ENCODE measurements at places on chromosomes 16 and 17. TPM values are rescaled to one million over a fixed set of nuclear protein-coding genes. Genes with fewer than 3 reads are reported as not detected.

- peak; percentile 50 for DNase-seq
Measured at GRCh38 chr17:82775001-82775823, 23.3 kb downstream of the TBCD start.

GSE1 gene
- total RNA-seq: 25.2 TPM

- peak; percentile 91 for DNase-seq
Measured at GRCh38 chr16:64356267-64356666, 765.6 kb downstream of the CDH11 start.

DNA sequence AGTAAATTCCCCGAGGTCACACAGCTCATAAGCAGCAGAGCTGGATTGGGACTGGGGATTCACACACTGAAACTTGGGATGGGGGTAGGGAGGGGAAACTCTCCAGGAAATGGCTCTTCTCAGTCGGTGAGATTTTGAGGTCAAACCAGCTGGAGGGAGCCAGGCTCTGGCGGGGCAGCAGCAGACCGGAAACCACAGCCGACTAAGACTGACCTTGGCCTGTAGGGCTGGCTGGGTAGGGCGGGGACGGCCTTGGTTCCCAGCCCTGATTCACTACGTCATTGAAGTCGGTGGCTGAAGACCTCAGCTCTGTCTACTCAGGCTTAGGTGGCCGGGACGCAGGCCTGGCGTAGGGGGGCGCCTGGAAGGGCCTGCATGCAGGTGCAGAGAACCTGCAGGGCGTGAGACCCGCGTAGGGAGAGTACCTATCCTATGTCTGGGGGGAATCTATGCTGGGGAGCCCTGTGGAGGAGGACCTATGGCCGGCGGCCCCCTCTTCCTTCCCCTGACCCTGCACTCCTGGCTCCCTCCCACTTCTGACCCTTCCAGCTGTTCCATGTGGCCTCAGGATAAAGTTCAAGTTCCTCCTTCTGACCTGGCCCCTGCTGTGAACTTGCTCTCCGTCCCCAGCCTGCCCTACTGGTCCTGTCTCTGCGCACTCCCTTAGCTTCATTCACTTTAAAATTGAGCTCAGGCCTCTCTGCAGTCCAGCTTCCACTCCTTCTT is 11.9 kb upstream of the SLC4A1 start:
- peak; percentile 79 for DNase-seq

PRSS22 gene
- not detected for total RNA-seq

- DNase-seq: peak; percentile 76
Measured at GRCh38 chr17:15377200-15377599, 35.8 kb upstream of the TEKT3 start.

DNA sequence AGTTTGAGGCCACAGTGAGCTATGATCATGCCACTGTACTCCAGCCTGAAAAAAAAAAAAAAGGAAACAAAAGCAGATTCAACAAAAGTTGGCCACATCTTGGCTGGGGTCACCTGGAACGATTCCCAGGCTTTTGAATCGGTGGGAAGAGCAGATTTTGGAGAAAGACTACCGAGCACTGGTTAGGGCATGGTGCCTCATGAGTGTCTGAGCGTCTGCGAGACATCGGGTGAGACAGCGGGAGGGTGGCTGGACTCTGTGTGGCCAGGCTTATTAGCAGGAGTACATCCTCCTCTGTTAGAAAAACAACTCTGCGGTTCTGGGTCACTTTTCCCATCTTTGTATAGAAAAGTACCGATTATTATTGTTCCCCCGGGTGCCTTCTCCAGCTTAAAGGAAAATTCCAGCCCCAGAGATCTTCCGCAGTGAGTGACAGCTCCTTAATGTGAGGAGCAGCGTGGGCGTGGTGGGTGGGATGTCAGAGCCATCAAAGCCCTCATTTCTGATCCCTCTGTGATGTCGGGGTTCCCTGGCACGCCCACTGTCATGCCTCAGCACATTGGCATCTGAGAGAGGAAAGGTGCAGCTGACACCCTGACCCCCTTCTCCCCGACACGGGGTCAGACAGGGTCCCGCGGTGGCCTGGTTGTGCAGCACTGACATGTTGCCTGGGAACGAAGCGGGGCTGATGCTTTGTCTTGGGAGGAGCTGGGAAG is 6.9 kb downstream of the RGS9 start:
- no peak for DNase-seq

DNA sequence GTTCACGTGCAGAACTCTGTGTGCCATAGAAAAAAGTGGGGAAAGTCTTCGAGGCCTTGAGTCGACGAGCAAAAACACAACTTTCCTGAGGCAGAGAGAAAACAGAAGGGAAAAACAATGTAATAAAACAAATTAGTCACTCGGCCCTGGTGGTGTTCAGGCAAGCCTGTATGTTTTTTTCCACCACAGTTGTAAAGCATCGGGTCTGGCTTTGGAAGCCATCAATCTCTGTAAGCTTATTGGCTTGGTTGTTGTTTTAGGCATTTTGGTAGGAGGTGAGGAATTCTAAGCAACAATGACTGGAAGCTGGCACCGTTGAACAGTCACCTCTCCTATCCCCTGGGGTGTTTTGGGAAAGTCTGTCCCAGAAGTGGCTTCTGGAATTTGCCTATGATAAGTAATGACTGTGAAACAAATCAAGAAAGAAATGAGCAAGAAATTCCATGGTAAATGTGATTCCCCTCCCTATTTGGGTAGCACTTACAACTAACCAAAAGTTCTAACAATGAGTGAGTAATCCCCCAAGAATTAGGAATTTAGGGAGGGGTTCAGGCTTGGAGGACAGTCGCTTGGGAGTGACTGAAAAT is 2.8 kb downstream of the CDH13 start:
- peak; percentile 87 for DNase-seq

TMEM92 gene
- total RNA-seq: 0.09 TPM

DNA sequence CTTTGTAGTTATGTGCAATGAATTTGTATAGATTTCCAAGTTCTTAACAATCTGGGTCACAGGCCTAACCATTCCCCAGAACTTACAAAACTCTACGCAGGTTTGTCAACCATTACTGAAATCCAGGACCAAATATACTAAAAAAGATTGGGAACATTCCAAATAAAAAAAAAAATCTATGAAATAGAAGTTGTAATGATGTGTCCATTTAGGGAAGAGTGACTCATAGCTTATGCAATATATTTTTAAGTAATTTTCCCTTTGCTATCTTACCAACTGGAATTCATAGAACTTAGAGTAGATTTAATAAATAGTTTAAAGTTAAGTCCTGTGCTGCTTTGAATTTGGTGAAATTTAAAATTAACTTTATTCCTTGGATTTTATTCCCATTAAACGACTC is 393.2 kb downstream of the PMP22 start:
- peak; percentile 44 for DNase-seq

- DNase-seq: peak; percentile 23
Measured at GRCh38 chr17:68302066-68302564, 10.8 kb downstream of the ARSG start.

- no peak for DNase-seq
Measured at GRCh38 chr16:281660-282255, 1.2 kb upstream of the PDIA2 start.

DNA sequence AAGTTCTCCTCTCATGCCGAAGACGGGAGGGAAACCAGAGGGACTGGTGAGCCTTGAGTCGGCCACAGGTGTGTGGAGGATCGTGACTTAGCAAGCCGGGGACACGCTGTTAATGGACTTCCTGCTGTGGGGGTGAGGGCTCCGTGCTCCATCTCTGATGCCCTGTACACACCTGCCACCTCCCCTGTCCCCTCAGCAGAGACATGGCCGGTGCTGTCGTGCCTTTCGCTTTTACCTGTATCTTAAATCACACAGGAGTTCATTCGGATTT is 75.9 kb upstream of the ZNF750 start:
- DNase-seq: no peak

SAT2 gene
- total RNA-seq: 82.2 TPM

DNA sequence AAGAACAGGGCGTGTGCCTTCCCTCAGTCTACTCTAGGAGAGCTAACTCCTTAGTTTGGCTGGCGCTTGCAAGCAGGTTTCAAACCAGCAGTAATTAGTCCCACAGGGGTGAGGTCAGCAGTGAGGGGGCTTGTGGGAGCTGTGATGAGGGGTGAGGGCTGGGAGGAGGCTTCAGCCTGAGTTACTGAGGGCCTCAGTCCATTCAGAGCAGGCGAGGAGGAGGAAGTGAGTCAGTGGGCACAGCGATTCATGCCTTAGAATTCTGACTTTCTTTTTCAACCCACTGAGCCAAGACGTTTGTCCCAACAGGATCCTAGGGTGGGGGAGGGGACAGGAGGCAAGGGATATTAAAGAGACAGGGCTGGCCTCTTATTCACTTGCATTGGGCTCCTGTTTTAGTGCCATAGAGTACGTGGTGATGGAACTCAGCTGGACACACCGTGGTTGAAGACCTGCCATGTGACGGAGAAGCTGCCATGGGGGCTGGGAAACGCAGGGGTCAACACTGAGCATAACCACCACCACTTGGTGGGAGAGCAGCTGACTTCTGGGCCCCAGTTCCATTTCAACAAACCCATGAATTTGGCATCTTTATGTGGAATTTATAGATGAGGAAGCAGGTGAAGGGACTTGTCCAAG is 8.3 kb upstream of the ITGA3 start:
- peak; percentile 59 for DNase-seq

DNA sequence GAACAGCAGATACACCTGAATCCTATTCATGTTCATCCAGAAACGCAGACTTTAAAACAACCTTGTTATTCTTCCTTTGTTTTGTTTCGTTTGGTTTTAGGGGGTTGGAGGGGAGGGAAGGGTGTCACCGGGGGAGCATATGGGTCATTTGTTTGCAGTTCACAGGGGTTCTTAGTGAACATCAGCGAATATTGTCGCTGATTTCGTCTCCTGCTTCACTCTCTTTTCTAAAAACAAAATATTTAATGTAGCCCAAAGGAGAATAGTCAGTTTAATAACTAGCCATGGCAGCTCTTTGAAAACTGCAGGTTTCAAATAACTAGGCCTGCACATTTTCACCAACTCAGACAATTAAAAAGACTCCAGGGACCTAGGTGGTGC is 37.6 kb downstream of the HLF start:
- DNase-seq: no peak

DPEP1 gene
- not detected for total RNA-seq

- no peak for DNase-seq
Measured at GRCh38 chr17:40491486-40491885, 9.9 kb downstream of the TNS4 start.

DNA sequence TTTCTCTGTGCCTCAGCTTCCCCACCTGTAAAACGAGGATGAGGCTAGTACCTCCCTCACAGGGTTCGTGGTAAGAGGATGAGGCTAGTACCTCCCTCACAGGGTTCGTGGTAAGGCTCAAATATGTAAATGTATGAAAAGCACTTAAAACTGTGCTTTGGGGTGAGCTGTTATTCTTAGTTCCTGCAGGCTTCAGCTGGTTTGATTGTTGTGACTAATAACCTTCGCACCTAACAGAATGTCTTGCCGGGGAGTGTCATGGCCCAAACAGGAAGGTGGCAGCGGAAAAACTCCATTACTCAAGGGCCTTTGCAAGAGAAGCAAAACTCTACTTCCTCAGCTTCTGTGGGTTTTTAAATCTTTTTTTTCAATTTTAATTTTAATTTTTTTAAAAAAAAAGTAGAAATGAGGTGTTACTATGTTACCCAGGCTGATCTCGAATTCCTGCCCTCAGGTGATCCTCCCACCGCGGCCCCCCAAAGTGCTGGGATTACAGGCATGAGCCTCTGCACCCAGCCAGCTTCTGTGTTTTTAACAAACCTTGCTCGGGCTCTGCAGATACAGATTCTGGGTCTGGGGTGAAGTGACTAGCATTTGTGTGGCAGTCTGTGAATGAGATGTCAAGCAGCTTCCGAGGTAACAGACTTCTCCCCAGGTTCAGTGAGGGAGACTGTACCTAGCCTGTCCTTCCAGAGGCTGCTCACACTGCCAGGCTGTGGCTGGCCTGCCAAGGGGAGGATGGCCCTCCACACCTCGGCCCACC is 103.0 kb downstream of the RAB11FIP4 start:
- no peak for DNase-seq

- DNase-seq: peak; percentile 94
Measured at GRCh38 chr17:43393944-43394482, 4.8 kb upstream of the ARL4D start.

- peak; percentile 43 for DNase-seq
Measured at GRCh38 chr16:55576384-55576783, 9.9 kb downstream of the CAPNS2 start.

GRCh38 chr16:35480361-35480760 is 2020.9 kb downstream of the TP53TG3F start:
- no peak for DNase-seq

GRCh38 chr17:44314869-44315661 is 6.7 kb downstream of the RUNDC3A start:
- no peak for DNase-seq

- DNase-seq: no peak
Measured at GRCh38 chr17:31433091-31433790, 41.8 kb downstream of the RAB11FIP4 start.

DNAAF8 gene
- not detected for total RNA-seq

DOC2B gene
- not detected for total RNA-seq

SOST gene
- 0.09 TPM for total RNA-seq

DNA sequence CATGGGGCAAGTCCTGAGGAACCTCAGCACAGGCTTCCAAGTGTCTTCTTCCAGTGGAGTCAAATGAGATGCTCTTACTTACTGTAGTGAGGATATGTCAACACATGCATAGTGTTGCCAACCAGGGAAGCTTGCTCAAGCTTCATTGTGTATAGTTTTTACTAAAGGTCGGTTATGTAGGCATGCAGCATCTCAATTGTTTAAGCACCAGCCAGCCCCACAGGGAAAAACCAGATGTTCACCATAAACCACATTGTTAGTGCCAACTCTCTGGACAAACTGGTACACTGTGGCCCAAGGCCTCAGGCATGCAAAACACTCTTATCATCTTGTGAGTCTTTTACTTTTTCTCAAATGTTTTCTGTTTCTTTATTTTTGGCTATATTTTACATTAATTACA is 152.1 kb downstream of the PHKB start:
- no peak for DNase-seq

DNA sequence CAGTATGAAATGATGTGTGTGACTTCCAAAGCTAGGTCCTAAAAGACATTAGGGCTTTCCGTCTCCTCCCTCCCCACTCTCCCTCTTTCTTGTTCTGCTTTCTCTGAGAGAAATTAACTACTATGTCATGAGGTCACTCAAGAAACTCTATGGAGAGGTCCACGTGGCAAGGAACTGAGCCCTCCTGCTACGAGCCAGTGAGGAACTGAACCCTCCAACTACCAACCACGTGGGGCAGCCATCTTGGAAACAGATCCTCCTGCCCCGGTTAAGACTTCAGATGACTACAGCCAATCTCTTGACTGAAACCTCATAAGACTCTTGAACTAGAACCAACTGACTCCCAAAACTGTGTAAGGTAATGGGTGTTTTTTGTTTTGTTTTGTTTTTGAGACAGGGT is 4.2 kb upstream of the ALOX15 start:
- no peak for DNase-seq

Measured in fibroblast of the aortic adventitia (primary cell).